Stimulated activated CD4-positive, alpha-beta T cell treated with anti-CD3 and anti-CD28 coated beads, Interleukin-1b, Interleukin-23, amount 100 ng/mL, for 24 hours (primary cell): ENCODE measurements at places on chromosomes 1 and 21.
A peak's percentile ranks its signal among the peaks of the same experiment; 100 is the strongest.

DNA sequence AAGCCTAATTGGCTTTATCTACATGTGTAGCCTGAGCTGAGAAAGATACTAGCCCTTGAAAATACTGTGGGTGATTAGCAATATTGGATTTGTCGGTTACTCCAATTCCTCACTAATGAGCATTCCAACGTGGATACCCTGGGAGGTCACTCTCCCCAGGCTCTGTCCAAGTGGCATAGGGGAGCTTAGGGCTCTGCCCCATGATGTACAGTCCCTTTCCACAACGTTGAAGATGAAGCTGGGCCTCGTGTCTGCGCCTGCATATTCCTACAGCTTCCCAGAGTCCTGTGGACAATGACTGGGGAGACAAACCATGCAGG is 2.6 kb downstream of the RCC1 start:
- peak; percentile 11 for DNase-seq

DNA sequence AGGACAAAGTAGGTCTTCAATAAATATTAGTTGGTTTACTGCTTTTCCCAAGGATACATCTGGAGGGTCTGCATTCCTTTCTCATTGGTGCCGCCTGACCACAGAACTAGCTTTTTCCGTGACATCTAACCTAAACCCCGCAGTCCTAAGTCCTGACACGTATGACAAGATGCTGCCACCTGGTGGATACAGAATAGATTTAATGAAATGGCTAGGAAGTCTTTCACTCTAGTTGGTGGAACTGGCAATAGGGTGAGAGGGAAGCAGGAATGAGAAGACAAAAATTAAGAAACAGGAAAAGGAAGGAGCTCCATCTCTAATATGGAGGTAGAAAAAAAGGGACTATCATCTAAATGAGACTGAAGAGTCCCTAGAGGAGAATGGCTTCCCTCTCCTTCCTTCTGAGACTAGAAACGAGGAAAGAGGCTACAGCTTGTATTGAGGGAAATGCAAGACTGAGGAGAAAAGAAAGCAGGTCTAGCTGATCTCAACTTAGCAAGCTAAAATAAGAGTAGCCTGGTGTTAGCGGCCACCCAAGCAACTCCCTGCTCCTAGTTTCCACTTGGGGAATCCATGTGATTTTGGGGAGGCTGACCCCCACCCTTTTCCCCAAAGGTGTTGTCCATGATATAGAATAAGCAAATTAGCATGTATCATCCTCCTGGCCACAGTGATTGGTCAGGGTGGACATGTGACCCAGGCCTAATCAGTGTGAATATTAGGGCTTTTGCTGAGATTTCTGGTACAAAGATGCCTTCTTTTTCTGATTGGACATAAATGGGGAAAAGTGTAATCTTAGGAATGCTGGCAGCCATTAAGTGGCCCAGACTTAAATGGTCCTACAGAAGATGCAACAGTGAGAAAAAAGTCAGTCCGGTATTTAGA is 5.9 kb downstream of the RFX5 start:
- peak; percentile 17 for DNase-seq

DNA sequence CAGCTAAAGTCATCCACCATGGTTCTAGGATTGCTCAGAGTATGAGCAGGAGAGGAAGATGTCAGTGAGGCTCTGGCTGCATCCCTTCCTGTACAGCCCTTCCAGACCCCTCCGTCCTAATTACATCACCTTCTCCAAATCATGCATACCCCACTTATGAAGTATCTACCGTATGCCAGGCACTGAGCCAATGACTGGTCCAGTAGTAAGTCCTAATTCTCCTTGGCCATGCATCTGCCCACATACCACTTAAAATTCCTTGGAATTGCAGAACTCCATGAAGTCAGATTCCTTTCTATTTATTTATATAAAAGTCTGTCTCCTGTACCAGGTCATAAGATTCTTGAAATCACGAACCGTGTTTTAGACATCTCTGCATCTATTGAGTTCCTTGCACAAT is 106.1 kb downstream of the SEC16B start:
- DNase-seq = no peak

- no peak for DNase-seq
These were observed 47.8 kb downstream of the CEP350 start for GRCh38 chr1:180002437-180002836.

- DNase-seq = no peak
These were observed 6.3 kb downstream of the MAGI3 start for GRCh38 chr1:113396585-113396984.

- no peak for DNase-seq
These were observed 487.6 kb upstream of the CAMK1G start for GRCh38 chr1:209095627-209096595.

GRCh38 chr1:63929106-63929478 is 155.3 kb downstream of the ROR1 start:
- no peak for DNase-seq
